ENCODE measurements at places on chromosomes 7 and 10.

DNA sequence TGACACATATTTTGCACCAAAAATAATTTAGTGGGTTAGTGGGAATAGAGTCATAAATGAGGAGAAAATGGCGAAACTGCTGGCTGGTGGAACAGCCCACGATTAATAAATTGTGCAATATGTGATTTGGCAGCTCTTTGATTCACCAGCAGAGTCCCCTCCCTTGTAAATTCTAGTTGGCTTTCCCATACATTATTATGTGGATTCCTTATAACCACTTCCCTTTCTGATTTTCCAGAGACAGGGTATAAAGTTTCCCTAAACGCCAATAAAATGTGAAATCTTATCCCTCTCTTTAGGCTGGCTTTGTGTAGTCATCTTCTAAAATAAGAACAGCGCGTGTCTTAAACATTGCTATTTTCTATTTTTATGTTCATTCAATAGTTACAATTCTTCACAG is 149.4 kb upstream of the FERD3L start:
- no peak for DNase-seq

- DNase-seq, result no peak
Observed at GRCh38 chr10:93106631-93107072, 33.0 kb downstream of the CYP26A1 start.

- peak; percentile 43 for DNase-seq
Observed at GRCh38 chr7:70193514-70193913, 595.2 kb downstream of the AUTS2 start.

- no peak for DNase-seq
Observed at GRCh38 chr7:122528879-122529481, 169.9 kb downstream of the RNF133 start.

DNA sequence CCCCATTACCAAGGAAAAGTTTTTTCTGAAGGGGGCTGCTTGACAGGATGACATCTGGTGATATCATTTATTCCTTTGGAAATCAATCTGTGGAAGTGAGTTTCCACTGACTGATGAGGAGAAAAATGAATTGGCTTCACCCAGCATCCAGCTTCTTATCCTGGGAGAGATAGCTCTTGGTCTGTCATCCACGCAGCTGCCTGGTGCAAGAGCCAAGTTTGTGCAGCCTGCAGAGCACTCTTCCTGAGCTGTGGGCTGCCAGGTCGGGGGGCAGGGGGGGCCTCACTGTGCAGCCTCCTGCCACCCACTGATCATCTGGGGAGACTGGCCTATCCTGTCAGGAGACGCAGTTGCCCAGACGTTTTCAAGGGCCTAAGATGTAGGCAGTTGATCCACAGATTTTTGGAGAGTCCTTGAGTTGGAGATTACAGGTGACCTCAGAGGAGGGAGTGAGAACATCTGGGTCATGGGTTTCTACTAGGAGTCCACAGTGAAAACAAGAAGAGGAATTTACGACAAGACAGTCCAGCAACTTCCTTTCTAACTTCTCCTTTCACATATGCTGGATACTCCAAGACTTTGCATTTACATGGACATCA is 75.4 kb downstream of the EGFR start:
- no peak for DNase-seq

- no peak for DNase-seq
Observed at GRCh38 chr7:28474640-28475039, 62.3 kb downstream of the CREB5 start.

GRCh38 chr7:77497079-77497478 is 40.0 kb upstream of the PTPN12 start:
- no peak for DNase-seq

DNA sequence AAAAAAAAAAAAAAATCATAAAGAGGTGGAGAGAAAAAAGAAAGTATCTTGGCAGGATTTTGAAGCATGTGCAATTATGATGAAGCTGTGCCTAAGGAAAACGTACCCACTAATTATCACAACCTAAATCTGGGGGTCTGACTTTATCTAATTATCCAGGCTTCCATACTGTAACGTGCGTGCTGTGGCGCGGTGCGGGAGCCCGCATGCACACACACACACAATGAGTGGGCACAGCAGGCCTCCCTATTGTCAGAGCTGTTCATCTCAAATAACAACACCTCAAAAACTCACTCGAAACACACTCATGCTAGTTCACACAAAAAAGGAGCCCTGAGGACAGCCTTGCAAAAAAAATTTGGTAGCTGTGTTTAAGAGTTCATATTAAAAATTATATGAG is 31.9 kb downstream of the BEND7 start:
- no peak for DNase-seq

- DNase-seq, result no peak
Observed at GRCh38 chr10:49361735-49362568, 33.9 kb downstream of the DRGX start.

- no peak for DNase-seq
Observed at GRCh38 chr10:4054656-4055435, 269.8 kb upstream of the KLF6 start.

- DNase-seq, result no peak
Observed at GRCh38 chr7:108201766-108202165, 71.6 kb upstream of the LAMB4 start.

Data from NCI-H226 (cell line).